ENCODE measurements at places on chromosomes 1 and 21.

DNA sequence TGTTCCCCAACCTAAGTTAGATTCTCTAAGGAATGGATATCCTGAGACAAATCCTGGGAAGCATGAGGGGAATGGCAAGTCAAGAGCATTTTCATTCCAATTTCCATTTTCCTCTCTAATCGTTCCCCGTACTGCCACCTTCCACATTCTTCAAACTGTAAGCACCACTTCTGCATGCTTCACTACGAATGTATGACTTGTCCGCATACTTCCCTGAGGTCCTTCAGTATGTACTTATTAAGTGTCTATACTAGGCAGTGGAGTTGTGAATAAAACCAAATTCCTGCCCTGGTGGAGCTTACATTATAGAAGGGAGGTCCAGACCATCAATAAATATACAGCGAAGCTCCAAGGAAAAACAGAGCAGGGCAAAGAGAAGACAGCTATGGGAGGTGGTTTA is 154.8 kb downstream of the GREM2 start:
- DNase-seq = no peak

DNA sequence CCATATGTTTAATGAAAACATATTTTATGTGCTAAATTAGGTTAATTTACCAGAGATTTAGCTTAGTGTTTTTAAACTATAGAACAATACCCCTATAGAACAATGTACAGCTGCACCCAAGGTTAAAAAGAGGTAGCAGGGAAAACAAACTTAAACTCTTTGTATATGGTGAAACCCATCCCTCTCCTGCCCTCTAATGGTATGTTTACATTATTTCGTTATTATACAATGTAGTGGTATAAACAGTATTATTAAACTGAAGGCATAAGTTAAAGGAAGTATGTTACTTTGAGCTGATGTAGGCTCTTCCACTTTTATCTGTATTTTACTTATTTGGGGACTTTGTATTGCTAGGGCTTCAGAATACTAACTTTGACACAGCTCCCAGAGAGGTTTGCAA is 16.7 kb upstream of the ZYG11A start:
- DNase-seq = no peak

DNA sequence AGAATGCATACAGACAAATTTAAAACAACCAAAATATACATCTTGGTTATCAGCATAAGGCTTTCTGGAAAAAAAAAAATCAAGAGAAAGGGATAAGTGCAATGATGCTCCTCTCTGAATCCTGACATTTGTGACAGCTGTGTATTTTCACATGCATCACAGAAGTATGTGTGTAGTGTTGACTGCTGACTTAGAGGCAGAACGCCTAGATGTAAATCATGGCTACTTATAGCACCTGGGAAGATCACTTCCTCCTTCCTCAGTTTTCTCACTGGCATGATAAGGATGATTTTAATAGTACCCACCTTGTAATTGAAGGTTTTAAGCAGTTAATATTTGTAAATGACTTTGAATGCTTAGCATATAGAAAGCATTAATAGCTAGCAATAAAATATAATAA is 112.5 kb downstream of the MRPL39 start:
- DNase-seq = no peak

GRCh38 chr1:24435782-24436365 is 20.3 kb downstream of the NIPAL3 start:
- no peak for DNase-seq

DNA sequence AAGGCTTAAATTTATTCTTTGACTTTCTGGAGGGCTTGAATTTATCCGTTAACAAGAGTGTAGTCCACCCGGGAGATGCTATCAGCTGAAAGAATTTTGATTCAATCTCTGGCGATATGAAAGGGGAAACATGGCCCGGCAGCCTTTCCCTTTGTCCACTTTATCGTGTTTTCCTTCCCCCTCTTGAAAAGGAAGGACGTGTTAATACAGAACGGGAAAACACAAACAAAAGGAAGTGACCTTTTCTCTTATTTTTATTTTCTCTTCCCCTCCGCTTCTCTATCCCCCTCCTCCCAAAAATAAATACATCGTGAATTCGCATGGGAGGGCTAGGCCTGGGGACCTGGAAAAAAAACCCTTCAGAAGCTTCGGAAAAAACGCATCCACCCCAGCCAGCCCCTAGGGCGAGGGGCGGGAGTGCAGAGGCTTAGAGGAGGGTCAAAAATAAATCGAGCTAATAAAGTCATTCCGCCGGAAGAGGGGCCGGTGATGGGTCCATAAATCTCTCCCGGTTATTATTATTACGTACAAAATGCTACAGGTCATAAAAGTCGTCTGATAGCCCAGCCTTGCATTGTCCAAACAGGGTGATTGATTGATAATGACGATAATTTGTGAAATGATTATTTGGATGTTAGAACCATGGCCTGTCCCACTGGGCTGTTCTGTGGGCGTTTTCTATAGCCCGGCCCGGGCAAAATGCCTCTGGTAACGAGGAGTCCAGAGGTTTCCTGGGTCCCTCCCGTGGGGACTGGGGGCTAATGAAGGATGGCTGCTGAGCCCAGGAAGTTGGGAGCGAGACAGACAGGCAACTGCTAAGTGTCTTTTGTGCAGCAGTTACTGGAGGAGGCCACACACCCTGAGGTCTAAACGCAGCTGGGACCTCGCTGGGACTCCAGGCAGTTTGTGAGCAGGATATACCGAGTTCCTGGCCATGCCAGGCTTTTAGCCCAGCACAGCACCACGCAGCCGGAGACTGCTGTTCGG is 179.4 kb downstream of the PRDM16 start:
- no peak for DNase-seq

DNA sequence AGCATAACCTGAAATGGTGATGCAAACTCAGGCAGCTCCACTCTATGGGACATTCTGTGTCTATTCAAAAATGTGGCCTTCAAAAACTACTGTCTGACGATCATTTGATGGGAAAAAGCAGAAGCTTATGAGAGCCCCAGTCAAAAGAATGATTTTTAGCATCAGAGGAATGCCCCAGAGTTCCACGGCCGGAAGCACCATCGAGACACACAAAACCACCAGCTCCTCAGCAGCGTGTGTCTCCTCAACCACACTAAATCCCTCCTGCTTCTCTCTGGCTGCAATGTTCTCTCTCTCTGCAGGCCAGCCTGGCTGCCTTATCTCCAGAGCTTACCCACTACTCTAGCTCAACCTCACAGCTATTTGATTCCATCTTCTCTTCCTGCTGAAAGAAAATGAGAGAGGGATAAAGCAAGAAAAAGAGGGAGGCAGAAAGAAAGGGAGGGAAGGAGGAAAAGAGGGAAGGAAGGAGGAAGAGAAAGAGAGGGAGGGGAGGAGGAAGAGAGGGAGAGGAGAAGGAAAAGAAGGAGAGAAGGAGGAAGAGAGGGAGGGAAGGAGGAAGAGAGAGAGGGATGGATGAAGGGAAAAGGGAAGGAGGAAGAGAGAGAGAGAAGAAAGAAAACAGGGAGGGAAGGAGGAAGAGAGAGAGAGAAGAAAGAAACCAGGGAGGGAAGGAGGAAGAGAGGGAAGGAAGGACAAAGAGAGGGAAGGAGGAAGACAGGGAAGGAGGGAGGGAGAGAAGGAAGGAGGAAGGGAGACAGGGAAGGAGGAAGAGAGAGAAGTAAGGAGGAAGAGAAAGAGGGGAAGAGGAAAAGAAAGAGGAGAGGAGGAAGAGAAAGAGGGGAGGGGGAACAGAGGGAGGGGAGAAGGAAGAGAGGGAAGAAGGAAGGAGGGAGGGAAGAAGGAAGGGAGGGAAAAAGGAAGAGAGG is 33.5 kb upstream of the LAPTM5 start:
- DNase-seq = no peak

GRCh38 chr21:35096959-35097358 is 47.9 kb upstream of the RUNX1 start:
- no peak for DNase-seq

DNA sequence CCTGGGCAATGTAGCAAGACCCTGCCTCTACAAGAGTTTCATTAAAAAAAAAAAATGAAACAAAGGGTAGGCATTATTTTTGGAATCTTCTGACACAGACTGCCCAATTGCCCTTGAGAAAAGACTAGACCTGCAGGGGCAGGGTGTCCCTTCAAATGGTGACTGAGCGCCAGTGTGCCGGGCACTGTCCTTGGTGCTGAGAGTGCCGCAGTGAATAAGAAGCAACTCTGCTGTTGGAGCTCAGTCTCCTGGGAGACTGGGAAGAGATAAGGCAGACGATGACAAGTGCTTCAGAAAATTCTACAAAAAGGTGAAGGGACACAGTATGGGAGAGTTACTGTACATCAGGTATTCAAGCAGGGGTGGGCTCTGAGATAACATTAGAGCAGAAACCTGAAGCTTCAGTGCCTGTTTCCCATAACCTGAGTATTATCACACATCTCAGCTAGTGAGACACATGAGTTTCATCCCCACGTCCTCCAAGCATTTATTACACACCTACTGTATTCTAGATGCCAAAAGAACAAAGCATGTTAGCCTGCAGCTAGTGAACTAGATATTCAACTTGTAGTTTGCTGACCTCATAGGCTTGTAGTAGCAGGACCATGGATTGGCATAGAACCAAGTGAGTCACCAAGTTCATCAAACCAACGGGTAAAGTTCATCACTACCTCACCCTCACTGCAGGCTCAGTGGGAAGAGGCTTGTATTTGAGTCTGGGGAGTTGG is 18.4 kb upstream of the RPL11 start:
- DNase-seq = peak; percentile 84
